ENCODE measurements at places on chromosomes 4 and X.

- no peak for DNase-seq
Observed at GRCh38 chrX:5145957-5146356, 1082.7 kb downstream of the NLGN4X start.

GRCh38 chr4:166808380-166808779, 425.9 kb downstream of the SPOCK3 start:
- no peak for DNase-seq

GRCh38 chr4:41339812-41340809, 83.4 kb downstream of the UCHL1 start:
- DNase-seq: no peak

DNA sequence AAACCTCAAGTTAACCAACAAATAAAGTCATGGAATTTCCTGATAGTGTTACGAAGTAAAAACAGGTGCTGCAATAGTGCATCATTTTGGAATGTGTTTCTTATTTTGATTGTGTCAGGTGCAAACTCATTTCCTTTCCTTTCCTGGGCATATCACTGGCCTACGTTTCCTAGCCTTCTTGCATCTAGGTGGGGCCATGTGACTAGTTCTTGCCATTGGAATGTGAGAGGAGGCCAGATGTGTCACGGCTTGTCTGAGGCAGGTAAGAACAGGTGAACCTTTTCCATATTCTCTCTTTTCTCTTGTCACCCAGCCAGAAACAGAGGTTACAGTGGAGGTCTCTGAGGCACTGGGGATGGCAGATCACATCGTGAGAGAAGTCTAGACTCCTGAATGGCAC, 868.0 kb downstream of the RPA4 start:
- DNase-seq: no peak

GRCh38 chrX:106481341-106481740, 130.4 kb upstream of the RADX start:
- peak; percentile 59 for DNase-seq

- DNase-seq: no peak
Observed at GRCh38 chr4:147829401-147830101, 97.7 kb downstream of the ARHGAP10 start.

- no peak for DNase-seq
Observed at GRCh38 chr4:140254651-140255299, 100.8 kb upstream of the MAML3 start.

DNA sequence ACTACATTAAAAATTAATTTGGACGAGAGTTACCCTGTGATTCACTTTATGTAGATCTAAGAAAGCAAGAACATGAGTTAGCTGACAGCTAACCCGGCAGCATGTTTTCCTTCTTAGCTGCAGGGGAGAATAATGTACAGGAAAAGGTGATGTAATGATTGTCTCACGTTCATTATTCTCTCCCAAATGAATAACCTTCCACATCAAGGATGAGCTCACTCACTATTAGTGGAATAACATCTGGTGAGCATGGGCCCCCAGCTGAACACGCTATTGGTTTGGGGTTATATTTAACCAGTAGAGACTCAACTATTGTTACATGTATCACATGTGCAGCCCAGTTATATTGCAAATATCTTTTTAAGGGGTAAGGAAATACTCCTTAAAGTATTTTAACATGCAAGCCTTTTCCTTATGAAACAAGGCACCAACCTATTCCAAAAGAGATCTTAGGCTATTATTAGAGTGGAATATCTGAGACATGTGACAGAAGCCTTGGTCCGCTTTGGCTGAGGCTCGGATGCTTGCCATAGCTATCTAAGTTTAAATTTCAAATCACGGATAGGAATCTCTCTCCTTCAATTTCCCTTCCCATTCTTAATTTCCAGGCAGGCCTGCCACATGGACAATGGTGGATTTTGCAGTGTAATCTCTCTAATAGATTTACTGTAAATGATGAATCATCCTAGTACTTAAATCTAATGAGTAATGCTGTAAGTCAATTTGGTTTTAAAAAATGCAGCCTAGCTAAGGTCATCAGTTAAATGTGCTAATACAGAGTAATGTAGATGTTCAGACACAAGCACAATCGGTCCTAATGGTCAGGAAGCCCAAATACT, 99.0 kb upstream of the OTUD4 start:
- no peak for DNase-seq

DNA sequence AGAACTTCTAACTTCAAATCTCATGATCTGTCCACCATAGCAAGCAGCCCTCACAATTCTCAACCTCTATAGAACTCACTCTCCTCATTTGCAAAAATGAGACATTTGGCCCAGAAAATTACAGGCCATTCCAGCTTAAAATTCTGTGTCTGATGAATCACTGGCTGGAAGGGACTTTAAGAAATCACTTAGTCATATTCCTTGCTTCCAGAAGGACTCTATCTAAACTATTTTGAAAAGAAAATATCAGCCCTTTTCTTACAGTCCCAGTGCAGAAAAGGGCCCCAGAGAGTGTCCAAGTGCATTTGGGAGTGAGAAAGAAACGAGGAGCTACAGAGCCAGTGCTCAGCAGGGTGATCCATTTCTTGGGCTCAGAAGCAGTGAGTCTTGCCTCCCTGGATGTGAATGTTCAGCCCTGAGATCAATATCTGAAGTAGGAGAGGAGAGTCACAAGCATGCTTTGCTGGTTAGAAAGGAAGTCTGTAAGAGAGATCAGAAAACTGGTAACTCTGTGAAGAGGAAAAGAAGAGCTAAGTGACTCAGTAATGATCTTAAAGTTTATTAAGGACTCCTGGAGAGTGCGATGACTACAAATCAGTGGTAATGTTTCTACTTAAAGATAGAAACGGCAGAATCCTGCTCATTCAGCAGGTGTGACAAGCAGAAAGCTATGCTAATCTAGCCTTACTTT, 139.8 kb downstream of the PALLD start:
- no peak for DNase-seq

- peak; percentile 71 for DNase-seq
Observed at GRCh38 chr4:180058691-180059215, 2184.4 kb upstream of the TENM3 start.

GRCh38 chrX:116872931-116873330, 410.2 kb upstream of the CT83 start:
- no peak for DNase-seq

DNA sequence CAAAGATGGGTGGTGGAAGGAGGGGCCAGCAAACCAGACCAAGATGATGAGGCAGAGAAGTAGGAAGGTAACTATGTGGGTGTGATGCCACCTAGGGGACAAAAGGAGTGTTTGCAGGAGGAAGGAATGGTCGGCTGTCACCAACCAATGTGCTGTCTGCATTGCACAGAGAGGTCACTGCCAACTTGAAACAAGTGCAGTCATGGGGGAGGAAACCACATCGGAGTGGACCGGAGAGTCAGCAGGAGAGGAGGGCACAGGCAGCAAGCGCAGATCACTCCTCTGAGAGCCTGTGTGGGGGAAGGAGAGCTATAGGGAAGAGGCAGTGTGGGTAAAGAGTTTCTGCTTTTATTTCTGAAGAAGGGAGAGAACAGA, 38.5 kb upstream of the FGFBP2 start:
- peak; percentile 70 for DNase-seq

DNA sequence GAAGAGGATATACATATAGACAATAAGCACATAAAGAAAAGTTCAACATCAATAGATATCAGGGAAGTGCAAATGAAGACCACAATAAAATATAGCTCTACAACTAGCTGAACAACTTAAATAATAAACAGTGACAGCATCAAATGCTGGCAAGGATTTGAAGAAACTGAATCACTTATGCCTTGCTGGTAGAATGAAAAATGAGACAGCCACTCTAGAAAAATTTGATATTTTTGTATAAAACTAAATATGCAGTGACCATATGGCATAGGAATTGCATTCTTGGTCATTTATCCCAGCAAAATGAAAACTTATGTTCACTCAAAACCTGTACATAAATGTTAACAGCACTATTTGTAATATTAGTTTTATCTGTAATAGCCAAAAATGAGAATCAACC, 1102.0 kb downstream of the C4orf33 start:
- DNase-seq: no peak

GRCh38 chrX:68203646-68204045, 229.6 kb downstream of the OPHN1 start:
- no peak for DNase-seq

DNA sequence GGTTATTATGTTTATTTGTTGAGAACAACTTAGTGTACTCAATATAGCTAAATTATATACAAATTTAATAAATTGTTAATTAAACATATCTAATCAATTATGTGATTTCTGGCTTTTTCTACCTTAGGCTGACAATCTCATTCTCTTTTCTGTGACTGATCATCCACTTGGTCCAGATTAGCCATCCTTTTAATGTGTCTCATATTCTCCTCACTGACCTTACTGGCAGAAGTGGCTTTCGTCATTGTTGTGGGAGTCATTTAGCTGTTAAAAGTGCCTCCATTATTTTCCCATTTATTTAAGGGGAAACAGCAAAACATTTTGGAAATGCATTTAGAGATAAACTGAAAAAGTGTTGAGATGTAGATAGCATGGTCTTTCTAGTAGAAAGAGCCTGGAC, 172.2 kb downstream of the CCSER1 start:
- DNase-seq: no peak

DNA sequence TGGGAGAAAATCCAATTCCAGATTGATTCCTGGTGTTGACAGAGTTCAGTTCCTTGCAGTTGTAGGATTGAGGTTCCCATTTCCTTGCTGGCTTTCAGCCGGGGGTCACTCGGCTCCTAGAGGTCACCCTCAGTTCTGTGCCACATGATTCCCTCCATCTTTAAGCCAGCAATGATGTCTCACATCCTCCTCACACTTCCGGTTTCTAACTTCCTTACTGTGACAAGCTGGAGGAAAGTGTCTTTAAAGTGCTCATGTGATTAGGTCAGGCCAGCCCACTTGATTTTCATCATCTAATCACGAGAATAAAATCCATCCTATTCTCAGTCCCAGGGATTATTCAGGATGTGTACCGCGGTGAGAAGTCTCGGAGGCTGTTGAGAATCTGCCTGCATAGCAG, 19.4 kb upstream of the SMIM31 start:
- peak; percentile 36 for DNase-seq

DNA sequence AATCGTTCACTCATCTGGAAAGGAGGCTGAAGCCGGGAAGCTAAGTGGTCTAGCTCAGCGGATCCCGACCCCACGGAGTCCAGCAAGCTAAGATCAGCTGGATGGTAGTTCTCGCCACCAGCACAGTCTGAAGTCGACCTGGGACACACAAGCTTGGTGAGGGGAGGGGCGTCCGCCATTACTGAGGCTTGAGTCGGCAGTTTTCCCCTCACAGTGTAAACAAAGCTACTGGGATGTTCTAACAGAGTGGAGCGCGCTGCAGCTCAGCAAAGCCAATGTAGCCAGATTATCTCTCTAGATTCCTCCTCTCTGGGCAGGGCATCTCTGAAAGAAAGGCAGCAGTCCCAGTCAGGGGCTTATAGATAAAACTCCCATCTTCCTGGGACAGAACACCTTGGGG, 555.4 kb downstream of the BCOR start:
- no peak for DNase-seq

- DNase-seq: no peak
Observed at GRCh38 chr4:117773064-117773936, 261.0 kb upstream of the NDST3 start.

- DNase-seq: no peak
Observed at GRCh38 chr4:20026456-20026855, 225.2 kb upstream of the SLIT2 start.

GRCh38 chrX:5549512-5549911, 679.2 kb downstream of the NLGN4X start:
- no peak for DNase-seq

DNA sequence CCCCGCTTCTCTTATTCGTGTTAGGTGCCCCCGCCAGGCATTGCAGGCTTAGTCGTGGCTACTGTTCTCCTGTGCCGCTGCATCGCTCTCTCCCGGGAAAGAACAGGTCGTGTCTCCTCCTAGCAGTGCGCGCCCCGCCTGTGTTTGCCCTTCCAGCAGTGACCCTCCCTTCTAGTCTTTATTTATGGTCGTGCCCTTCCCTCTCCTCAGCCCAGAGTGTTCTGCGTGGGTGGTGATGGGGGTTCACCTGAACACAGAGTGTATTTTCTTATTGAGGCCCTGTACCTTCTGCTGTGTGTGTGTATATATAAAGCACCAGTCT, 15.2 kb downstream of the USP11 start:
- DNase-seq: no peak

DNA sequence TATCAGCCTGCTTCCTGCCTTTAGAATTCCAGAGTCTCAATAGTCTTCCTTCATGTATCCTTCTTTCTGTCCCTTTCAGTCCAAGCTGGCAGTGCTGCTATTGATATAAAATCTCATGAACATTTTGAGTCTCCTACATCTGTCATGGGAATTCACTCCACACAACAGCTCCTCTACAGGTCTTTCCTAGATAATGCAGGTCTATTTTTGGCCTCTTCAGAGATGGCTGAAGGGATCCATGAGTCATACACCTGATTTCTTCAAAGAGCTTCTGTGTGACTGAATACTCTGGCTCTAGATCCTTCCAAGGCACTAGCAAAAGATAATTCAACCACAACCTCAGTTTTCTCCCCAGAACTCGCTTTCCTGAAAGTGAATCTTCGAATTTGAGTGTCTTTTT, 115.4 kb downstream of the STPG2 start:
- DNase-seq: no peak

DNA sequence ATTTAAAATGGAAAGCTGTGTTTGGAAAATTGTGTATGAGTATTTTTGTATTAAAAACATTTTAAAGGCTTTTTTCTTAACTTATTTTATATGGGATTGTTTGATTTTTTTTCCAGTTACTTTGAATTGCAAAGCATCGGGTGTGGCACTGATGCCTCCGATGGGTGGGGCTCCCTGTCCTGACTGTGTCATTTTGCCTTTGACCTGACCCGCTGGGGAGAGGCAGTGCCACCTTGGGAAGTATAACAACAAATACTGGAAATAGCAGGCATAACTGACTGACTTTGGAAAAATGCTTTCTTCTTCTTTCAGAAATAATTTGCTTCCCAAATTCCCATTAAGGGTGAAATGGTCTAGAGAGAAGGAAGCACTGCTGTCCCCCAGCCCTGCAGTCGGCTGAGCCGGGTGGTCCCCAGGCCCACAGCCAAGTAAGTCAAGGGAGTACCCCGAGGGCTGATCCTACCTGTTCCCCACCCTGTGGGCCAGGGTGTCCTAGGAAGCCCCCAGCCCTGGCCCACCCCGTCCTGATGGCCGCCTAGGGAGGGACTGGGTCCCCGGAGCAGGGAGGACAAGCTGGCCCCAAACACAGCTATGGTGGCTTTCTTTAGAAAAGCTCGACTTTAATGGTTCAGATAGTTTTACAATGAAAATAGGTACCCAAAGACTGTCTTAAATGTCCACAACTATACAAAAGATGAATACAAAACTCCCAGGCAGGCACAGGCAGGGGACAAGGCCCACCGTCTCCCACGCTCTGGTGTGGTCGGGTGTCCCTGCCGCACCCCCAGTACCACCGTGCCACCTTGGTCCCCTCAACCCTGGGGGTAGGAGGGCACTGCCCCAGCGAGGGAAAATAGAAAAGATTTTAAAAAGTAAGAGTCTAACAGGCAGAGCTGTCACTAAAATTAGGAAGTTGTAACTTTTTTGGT, 26.4 kb downstream of the NELFA start:
- no peak for DNase-seq
